ENCODE measurements at places on chromosomes 13 and 19. TPM values are rescaled to one million over a fixed set of nuclear protein-coding genes. Genes with fewer than 3 reads are reported as not detected.

Gene RASIP1
- total RNA-seq: 2.8 TPM

Gene ZMYM2
- 60.2 TPM for total RNA-seq

Gene SLC7A9
- not detected for total RNA-seq

Gene DACT3
- total RNA-seq: 12.0 TPM

Gene ATP8B3
- 5.5 TPM for total RNA-seq

Gene S1PR4
- not detected for total RNA-seq

Gene ERICH6B
- not detected for total RNA-seq

Gene PCDH9
- total RNA-seq: not detected

Gene RNF225
- not detected for total RNA-seq

Gene PRTN3
- not detected for total RNA-seq

Gene MYPOP
- total RNA-seq: 0.12 TPM

Gene CERS1
- total RNA-seq: 13.1 TPM
